Endothelial cell (in vitro differentiated cells): ENCODE measurements at places on chromosomes 5 and 9. TPM values are rescaled to one million over a fixed set of nuclear protein-coding genes. Genes with fewer than 3 reads are reported as not detected.

DNA sequence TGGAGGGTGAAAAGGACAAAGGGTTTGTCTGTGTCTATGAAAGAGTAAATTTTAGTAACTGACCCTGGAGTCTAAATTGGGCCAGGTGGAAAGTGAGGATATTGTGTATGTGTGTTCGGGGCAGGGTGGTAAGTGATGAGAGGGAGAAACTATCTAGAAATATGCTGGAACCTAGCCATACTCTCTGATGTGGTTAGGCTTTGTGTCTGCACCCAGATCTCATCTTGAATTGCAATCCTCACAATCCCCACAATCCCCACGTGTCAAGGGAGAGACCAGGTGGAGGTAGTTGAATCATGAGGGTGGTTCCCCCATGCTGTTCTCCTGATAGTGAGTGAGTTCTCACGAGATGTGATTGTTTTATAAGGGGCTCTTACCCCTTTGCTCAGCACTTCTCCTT lies 60.6 kb downstream of the COMMD10 start:
- H3K36me3 ChIP-seq, result no peaks in the 10 kb centered on the region
- no peak overlapping the region for H3K4me3 ChIP-seq
- no peak for DNase-seq
- H3K27ac ChIP-seq, result no peak overlapping the region
- no peaks in the 10 kb centered on the region for H3K27me3 ChIP-seq

DNA sequence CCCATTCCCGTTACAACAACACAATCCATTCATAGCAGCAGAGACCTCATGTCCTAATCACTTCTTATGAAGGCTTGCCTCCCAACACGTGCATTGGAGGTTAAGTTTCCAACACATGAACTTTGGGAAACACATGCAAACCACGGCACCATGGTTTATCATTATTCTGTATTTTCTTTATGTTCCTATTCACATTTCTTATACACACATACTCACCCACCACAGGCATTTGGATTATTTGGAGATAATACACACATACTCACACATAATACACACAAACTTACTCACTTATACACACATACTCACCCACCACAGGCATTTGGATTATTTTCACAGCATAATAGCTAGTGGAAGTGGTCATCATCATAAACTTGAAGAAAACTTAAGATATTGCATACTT lies 75.6 kb downstream of the C7 start:
- no peaks in the 10 kb centered on the region for H3K27me3 ChIP-seq
- no peak overlapping the region for H3K27ac ChIP-seq
- no peak overlapping the region for H3K4me3 ChIP-seq
- peaks cover 12% of the 10 kb centered on the region for H3K4me1 ChIP-seq
- no peak for DNase-seq

- H3K36me3 ChIP-seq, result no peaks in the 10 kb centered on the region
- peaks cover 2% of the 10 kb centered on the region for H3K27me3 ChIP-seq
- DNase-seq, result peak; percentile 16
Measured at GRCh38 chr9:1939926-1940368, 75.2 kb upstream of the SMARCA2 start.

DNA sequence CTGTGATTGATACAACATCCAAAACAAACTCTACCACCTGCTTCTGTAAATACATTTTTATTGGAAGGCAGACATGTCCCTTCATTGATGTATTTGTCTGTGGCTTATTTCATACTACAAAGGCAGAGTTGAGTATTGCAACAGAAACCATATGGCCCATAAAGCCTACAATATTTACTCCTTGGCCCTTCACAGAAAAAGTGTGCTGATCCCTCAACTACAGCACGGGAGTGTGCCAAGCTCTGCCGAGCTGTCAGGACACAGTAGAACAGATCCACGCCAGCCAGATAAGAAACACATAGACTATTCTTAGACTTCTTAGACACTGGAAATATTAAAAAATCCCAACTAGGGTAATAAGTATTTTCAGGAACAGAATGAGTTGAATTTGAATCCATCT lies 13.2 kb downstream of the TICAM2 start:
- no peak for DNase-seq
- H3K4me1 ChIP-seq, result no peaks in the 10 kb centered on the region
- H3K27me3 ChIP-seq, result no peaks in the 10 kb centered on the region
- H3K36me3 ChIP-seq, result no peaks in the 10 kb centered on the region

DNA sequence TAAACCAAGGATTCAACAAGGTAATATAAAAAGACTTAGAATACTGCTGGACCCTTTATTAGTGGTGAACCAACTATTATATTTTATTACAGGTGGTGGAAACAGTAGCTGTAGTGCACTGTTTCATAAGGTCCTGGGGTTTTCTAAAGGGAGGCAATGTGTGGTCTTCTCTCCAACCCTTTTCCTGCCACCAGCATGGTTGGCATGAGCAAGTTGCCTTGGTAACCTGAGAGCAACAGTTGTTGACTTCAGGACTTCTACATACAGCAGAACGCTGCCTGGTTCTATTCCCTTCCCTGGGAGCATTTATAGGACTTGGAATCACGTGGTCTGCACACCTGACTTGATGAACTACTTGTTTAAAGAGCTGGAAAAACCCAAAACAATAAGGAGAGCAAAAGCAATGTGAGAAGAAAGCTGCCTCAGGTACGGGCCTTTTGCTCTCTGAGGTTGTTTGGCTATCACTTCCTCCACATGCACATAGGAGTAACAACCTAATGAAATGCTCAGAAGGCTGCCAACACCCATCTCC lies 81.1 kb upstream of the RAI14 start:
- no peak overlapping the region for H3K4me3 ChIP-seq
- peaks cover 8% of the 10 kb centered on the region for H3K4me1 ChIP-seq
- no peaks in the 10 kb centered on the region for H3K36me3 ChIP-seq
- no peak for DNase-seq
- peaks cover 3% of the 10 kb centered on the region for H3K27me3 ChIP-seq

- H3K36me3 ChIP-seq, result no peaks in the 10 kb centered on the region
- H3K4me1 ChIP-seq, result no peaks in the 10 kb centered on the region
Measured at GRCh38 chr5:124783794-124784193, 37.4 kb upstream of the ZNF608 start.

Gene GLRA1
- total RNA-seq, result not detected

GRCh38 chr9:99593610-99594009 lies 228.1 kb upstream of the NR4A3 start:
- H3K36me3 ChIP-seq, result no peaks in the 10 kb centered on the region
- peaks cover 7% of the 10 kb centered on the region for H3K4me1 ChIP-seq
- H3K4me3 ChIP-seq, result no peak overlapping the region
- no peak overlapping the region for H3K27ac ChIP-seq

Gene PKD2L2
- total RNA-seq, result not detected

DNA sequence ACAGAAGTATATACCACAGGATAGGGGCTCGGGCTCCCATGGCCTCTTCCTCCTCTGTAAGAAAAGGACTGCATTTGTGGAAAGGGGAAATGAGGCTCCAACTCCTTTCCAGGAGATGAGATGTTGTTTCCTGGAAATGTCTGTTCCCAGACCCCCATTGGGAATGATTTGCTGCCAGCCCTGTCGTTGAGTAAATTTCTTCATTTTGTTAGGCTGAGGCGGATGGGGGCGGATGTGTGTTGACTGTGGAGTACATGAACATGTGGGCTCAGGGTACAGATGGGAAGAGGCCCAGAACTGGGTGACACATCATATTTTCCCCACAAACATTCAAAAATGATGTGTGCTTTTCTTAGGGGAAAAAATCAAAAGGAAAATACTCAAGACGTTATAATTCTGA lies 28.8 kb upstream of the TNFAIP8 start:
- peaks cover 7% of the 10 kb centered on the region for H3K27me3 ChIP-seq
- H3K4me3 ChIP-seq, result no peak overlapping the region
- peaks cover 4% of the 10 kb centered on the region for H3K36me3 ChIP-seq
- H3K4me1 ChIP-seq, result peaks cover 13% of the 10 kb centered on the region

Gene HMCN2
- 29.6 TPM for total RNA-seq

- H3K4me3 ChIP-seq, result no peak overlapping the region
- H3K27ac ChIP-seq, result no peak overlapping the region
- no peaks in the 10 kb centered on the region for H3K36me3 ChIP-seq
- no peak for DNase-seq
- H3K27me3 ChIP-seq, result no peaks in the 10 kb centered on the region
Measured at GRCh38 chr9:126927419-126927818, 12.8 kb downstream of the RALGPS1 start.

GRCh38 chr9:130181678-130182380 lies 9.6 kb downstream of the NCS1 start:
- H3K4me1 ChIP-seq, result peaks cover 10% of the 10 kb centered on the region
- H3K27ac ChIP-seq, result no peak overlapping the region
- no peak overlapping the region for H3K4me3 ChIP-seq
- peaks cover 4% of the 10 kb centered on the region for H3K36me3 ChIP-seq

Gene C8G
- 1.1 TPM for total RNA-seq

Gene NUTM2F
- not detected for total RNA-seq

- H3K27me3 ChIP-seq, result peaks cover 13% of the 10 kb centered on the region
- no peak for DNase-seq
- no peak overlapping the region for H3K4me3 ChIP-seq
- peaks cover 15% of the 10 kb centered on the region for H3K4me1 ChIP-seq
- H3K27ac ChIP-seq, result no peak overlapping the region
- no peaks in the 10 kb centered on the region for H3K36me3 ChIP-seq
Measured at GRCh38 chr9:33431420-33431819, 16.0 kb downstream of the AQP3 start.

DNA sequence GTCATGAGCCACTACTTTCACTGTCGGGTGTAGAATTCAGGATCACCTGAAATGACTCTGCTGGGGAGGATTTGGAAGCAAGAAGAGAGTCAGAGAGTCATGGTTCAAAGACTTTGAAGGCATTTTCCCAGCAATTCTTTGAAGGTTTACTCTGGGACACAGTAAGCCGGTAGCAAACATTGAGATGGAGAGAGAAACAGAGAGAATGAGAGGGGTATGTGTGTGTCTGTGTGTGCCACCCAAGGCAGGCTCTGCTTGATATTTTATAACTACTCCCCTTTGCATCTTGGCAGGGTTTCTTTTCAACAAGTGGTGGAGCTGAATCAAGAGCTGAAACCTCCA lies 89.8 kb downstream of the ANKRD55 start:
- no peak for DNase-seq
- H3K36me3 ChIP-seq, result no peaks in the 10 kb centered on the region
- no peak overlapping the region for H3K27ac ChIP-seq
- no peak overlapping the region for H3K4me3 ChIP-seq
- H3K4me1 ChIP-seq, result no peaks in the 10 kb centered on the region
- H3K27me3 ChIP-seq, result no peaks in the 10 kb centered on the region

DNA sequence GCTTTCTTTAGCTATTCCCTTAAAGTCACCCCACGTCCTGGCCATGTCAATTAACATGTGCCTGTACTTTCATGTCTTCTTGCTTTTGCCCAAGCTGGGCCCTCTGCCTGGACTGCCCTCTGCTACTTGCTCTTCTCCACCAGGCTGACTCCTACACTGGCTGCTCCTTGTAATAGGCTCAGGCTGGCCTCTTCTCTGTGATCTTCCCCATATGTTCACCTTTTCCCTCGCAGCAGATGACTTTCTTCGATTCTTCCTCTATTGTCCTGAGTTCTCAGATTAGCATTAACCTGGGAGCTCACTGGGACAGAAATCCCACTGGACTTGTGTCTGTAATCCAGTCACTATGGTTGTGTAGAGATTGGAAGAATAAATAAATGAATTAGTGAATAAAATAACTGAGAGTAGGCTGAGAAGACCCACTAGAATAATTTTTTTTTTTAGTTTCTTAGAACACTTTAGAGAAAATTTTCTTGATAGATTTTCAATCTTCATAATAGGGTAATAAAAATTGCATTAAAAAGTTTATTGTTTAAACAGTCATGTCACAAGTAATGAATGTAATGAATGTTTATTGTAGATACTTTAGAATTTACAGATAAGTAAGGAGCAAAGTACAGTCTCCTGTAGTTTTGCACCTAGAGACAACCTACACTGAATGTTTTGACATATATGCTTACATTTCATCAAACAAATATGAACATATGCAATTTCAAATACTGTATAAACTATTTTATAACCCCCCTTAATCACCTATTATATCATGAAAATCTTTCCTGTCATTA lies 47.4 kb upstream of the TNFSF15 start:
- H3K4me3 ChIP-seq, result no peak overlapping the region
- no peaks in the 10 kb centered on the region for H3K36me3 ChIP-seq
- no peaks in the 10 kb centered on the region for H3K27me3 ChIP-seq
- no peak overlapping the region for H3K27ac ChIP-seq
- no peak for DNase-seq
- H3K4me1 ChIP-seq, result peaks cover 7% of the 10 kb centered on the region

Gene ZNF608
- total RNA-seq, result 88.0 TPM

Gene GZMA
- 0.62 TPM for total RNA-seq

Gene ADCY2
- 1.5 TPM for total RNA-seq

GRCh38 chr9:35044071-35044470 lies 28.4 kb downstream of the VCP start:
- no peak overlapping the region for H3K4me3 ChIP-seq
- no peak for DNase-seq
- H3K27ac ChIP-seq, result no peak overlapping the region
- peaks cover 4% of the 10 kb centered on the region for H3K27me3 ChIP-seq
- H3K4me1 ChIP-seq, result no peaks in the 10 kb centered on the region
- H3K36me3 ChIP-seq, result peaks cover 28% of the 10 kb centered on the region

- peaks cover 15% of the 10 kb centered on the region for H3K4me1 ChIP-seq
- H3K27ac ChIP-seq, result no peak overlapping the region
- peaks cover 2% of the 10 kb centered on the region for H3K27me3 ChIP-seq
- no peak for DNase-seq
- H3K36me3 ChIP-seq, result no peaks in the 10 kb centered on the region
Measured at GRCh38 chr5:14896131-14896530, 24.6 kb upstream of the ANKH start.

- H3K36me3 ChIP-seq, result no peaks in the 10 kb centered on the region
- no peak overlapping the region for H3K4me3 ChIP-seq
- no peaks in the 10 kb centered on the region for H3K4me1 ChIP-seq
- DNase-seq, result no peak
- H3K27ac ChIP-seq, result no peak overlapping the region
Measured at GRCh38 chr9:1550636-1551035, 464.5 kb upstream of the SMARCA2 start.

Gene GLIPR2
- 6.3 TPM for total RNA-seq

Gene NOXA1
- 0.36 TPM for total RNA-seq

- no peak for DNase-seq
- H3K4me1 ChIP-seq, result peaks cover 3% of the 10 kb centered on the region
- no peak overlapping the region for H3K27ac ChIP-seq
- no peaks in the 10 kb centered on the region for H3K36me3 ChIP-seq
- no peaks in the 10 kb centered on the region for H3K27me3 ChIP-seq
Measured at GRCh38 chr5:73673161-73673591, 47.2 kb downstream of the ARHGEF28 start.

DNA sequence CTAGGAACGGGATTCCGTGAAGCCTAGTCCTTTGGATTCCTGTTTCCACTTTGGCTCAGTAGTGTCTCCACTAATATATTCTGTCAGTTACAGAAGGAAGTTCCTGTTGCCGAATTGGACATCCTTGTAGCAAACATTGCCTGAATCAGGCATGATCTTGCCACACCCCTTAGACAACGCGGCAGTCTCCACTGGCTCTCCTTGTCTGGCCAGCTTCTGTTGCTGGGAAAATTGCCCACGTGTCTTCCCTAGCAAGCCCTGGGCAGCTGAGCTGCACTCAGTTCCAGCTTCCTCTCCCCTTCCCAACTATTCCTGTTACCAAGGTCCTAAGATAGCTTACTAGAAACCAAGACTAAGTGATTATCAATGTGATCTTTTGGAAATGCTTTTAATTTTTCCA lies 316.6 kb upstream of the RIOK2 start:
- H3K27me3 ChIP-seq, result peaks cover 1% of the 10 kb centered on the region
- no peak for DNase-seq
- H3K36me3 ChIP-seq, result no peaks in the 10 kb centered on the region
- H3K4me1 ChIP-seq, result no peaks in the 10 kb centered on the region

Gene C5orf52
- total RNA-seq, result not detected

GRCh38 chr5:3452622-3453021 lies 143.0 kb upstream of the IRX1 start:
- peaks cover 8% of the 10 kb centered on the region for H3K27me3 ChIP-seq
- no peaks in the 10 kb centered on the region for H3K4me1 ChIP-seq
- DNase-seq, result no peak
- no peak overlapping the region for H3K27ac ChIP-seq
- no peaks in the 10 kb centered on the region for H3K36me3 ChIP-seq
- H3K4me3 ChIP-seq, result no peak overlapping the region
